Mesangial cell (primary cell): ENCODE measurements at places on chromosomes 7 and 10. TPM values are rescaled to one million over a fixed set of nuclear protein-coding genes. Genes with fewer than 3 reads are reported as not detected.

CADPS2 gene
- total RNA-seq: 6.4 and 7.4 TPM in 2 replicates

AKR1E2 gene
- total RNA-seq: 2.5 and 3.1 TPM in 2 replicates

TAS2R40 gene
- total RNA-seq: not detected in 2 replicates

PLPP4 gene
- 23.1 and 41.9 TPM in 2 replicates for total RNA-seq

C7orf57 gene
- total RNA-seq: 0.13 and 0.16 TPM in 2 replicates

BET1 gene
- 16.6 and 18.7 TPM in 2 replicates for total RNA-seq

PRRT4 gene
- 0.13 TPM in 1 of 2 replicates, not detected in the other for total RNA-seq

PNLIPRP3 gene
- total RNA-seq: not detected in 2 replicates

CHN2 gene
- total RNA-seq: 0.33 and 1.0 TPM in 2 replicates

SYT15 gene
- 0.16 and 0.89 TPM in 2 replicates for total RNA-seq

CYP26C1 gene
- total RNA-seq: 0.63 TPM in 1 of 2 replicates, not detected in the other

FLNC gene
- 232 and 267 TPM in 2 replicates for total RNA-seq

AKR1D1 gene
- not detected in 2 replicates for total RNA-seq

PIK3CG gene
- total RNA-seq: not detected in 2 replicates

KCNH2 gene
- 1.4 and 2.3 TPM in 2 replicates for total RNA-seq

EPDR1 gene
- 34.5 and 53.1 TPM in 2 replicates for total RNA-seq

MUC12 gene
- total RNA-seq: 1.3 and 2.9 TPM in 2 replicates
